GM13976 (cell line): ENCODE measurements at places on chromosomes 2 and 18.

DNA sequence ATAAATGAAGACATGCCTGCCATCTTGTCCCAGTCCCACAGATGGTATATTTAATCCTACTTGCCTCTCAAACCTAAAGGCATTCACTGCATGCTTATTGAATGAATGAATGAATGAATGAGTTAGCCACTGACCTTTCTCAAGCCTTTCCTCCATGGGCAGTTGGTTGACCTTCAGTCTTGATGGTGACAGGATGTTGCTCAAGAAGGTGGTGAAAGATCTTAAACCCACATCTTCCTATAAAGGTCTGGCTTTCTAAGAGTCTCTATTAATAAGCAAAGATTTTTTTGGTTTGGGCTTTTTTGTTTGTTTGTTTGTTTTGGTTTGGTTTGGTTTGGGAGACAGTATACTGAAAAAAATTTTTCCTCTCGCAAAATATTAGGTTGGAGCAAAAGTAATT lies 41.7 kb downstream of the KIAA2012 start:
- no peak for DNase-seq

GRCh38 chr18:36326771-36327170 lies 29.3 kb downstream of the FHOD3 start:
- no peak for DNase-seq

DNA sequence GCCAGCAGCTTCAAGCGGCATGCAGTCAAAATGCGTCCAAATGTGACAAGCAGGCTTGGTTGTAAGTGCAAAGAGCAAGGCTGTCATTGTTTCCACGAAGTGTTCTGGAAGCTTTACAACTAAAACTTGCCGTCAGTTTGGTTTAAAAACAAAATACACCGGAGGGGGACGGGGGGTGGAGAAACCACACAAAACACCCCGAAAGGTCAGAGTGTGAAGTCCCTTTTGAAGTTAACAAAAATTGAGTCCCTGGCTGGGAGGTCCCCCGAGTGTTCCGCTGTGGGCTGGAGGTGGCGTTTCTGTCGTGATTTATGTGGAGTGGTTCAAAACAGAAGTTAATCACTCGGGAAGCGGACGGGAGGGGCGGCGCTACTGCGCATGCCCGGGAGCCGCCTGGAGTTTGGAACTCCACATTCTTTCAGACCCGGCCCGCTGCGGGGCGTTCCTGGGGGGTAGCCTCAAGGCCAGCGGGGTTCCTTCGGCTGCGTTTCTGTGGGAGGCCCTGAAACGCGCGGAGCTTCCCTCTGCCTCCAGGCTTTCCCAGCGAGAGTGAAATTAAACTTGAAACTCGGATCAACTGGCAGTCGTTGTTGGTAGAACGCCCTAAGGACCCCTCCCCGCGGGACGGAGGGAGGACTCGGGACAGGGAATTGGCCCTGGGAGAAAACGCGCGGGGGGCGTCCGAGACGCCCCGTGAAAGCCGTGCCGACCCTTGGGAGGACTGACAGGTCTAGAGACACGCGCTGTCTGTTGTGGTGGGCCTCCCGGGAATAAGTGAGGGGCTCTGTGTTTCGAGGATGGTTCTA lies 1.4 kb downstream of the TGIF1 start:
- DNase-seq = peak; percentile 62

DNA sequence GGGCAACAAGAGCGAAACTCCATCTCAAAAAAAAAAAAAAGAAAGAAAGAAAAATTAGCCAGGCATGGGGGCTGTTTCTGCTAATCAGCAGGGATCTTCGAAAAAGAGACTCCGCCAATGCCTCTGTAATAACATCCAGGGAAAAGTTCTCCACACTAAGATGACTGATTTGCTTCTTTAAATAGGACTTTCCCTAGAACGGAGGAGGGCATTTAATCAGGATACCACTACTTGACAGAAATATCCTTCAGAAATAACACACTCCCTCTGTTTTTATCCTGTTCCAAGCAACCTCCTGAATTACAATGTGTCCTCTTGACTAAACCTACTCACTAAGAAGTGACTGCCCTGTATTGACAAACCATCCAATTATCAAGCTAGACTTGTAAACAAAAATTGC lies 21.7 kb downstream of the REV1 start:
- no peak for DNase-seq

DNA sequence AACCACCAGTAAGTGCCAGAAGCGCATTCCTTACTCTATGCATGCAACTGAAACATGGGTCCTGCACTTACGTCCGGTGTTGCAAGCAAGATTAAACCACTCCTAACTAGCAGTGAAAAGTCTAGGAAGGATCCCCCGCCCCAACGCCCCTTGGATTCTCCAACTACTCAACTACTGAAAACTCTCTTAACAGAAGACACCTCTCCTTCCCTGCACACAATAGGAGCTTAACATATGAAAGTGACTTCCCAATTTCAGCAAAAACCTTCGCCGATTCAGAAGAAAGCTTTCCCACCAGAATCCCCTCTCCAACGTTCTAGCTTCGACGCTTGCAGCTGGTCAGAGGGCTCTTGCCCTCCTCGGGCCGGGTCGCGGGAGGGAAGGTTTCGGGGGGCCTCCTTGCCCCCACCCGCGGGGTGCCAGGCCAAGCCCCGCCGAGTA lies 578 bp downstream of the IWS1 start:
- no peak for DNase-seq

DNA sequence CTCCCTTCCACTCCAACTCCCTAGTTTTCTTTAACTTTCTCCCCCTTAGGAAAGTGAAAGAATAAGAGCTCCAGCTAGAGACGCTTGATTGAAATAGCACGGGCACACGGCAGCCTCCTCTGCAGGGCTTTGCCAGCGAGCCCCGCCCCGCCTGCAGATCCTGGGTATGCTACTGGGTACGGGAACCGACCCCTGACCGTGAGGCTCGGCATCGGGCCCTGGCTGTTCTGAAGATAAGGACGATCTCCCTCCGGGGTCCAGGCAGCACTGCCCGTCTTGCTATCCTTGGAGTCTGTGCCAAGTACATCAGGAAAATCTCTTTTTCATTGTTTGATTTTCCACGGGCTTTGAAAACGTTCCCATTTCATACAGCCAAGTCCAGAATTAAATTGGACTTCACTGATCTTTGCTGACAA lies 284.5 kb downstream of the MTX2 start:
- DNase-seq = peak; percentile 25

DNA sequence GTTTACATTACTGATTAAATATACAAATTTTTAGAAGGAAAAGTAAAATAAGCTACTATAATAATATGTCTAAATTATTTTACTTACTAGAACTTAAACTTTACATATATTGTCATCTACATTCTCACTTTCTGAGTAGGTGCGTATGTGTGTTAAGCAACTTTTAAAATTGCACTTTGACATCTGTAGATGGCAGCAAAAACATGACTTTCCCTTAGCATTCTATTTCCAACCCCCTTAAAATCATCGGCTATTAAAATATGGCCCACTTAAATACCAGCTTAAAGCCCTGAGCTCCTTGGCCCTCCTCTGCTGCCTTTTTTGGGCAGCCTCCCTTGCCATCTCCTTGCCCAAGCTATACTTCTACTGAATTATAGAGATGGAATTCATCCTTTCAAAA lies 78.0 kb downstream of the UPP2 start:
- DNase-seq = no peak

- peak; percentile 45 for DNase-seq
These were observed 15.7 kb downstream of the FAM98A start for GRCh38 chr2:33583194-33583938.

- no peak for DNase-seq
These were observed 248.7 kb upstream of the ATP5MC3 start for GRCh38 chr2:175430236-175430635.

DNA sequence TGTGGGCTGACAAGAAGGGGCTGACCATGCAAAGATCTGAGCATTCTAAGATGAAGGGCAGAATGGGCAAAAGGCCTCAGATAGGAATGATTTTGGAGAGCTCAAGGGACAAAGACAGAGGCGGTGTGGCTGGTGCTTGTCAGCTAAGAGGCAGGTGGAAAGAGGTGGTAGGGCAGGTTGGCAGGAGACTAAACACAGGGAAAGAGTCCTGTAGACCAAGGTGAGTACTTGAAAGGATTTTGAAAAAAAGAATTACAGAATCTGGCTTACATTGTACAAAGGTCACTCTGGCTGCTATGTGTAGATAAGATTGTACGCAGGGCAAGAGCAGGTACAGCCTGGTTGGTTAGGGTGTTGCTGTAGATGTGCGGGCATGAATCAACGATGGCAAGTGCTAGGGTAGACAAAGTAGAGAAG lies 50.6 kb downstream of the STK39 start:
- no peak for DNase-seq

GRCh38 chr18:62331581-62332356 lies 6.7 kb downstream of the TNFRSF11A start:
- no peak for DNase-seq

GRCh38 chr2:240456447-240457222 lies 21.2 kb downstream of the GPC1 start:
- DNase-seq = no peak

GRCh38 chr18:42425025-42425424 lies 470.0 kb downstream of the PIK3C3 start:
- no peak for DNase-seq

GRCh38 chr18:54210463-54210862 lies 14.0 kb downstream of the MBD2 start:
- DNase-seq = no peak

DNA sequence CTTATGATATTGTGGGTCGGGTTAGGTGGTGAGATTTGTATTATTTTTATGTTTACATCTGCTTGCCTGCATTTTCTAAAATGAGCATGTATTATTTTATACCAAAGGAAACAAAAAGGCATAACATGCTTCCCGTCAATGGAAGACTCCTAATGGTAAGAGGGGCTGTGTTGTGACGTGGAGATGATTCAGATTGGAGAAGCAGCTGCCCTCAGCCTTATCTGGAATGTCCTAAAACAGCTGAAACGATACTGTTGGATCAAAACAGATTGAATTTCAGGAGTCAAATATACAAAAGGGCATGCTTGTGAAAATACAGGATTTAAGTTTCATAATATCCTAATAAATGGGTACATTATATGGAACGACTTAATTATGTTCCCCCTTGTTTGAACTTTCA lies 19.0 kb downstream of the DGKD start:
- no peak for DNase-seq

DNA sequence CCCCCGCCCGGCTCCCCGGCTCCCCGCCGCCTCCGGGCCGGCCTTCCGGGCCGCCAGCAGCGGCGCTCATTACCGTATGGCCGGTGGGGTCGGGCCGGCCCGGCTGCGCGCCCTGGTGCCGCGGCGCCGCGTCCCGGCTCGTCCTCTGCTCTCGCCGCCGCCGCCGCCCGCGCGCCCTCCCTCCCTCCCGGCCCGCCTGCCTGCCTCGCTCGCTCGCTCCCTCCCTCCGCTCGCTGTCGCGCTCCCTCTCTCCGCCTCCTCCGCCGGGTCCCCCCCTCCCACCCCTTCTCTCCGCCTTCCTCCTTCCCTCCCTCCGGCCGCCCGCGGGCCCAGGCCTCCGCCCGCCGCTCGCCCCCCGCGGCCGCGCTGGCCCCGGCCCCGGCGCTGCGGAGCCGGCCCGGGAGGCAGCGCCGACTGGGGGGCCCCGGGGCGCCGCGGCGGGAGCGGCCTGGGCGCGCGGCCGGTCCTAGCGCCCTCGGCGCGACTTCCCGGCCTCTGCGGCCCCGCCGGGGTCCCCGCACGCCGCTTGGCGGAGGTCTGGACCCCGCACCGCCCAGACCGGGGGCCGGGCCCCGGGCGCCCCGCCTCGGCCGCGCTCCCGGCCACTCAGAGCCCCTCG lies at the start of gene DNMT3A:
DNMT3A (minus strand) TSS at position 173 of the 619 bp plus-strand sequence. CDS start 27,941 bp downstream, outside the sequence.
- peak; percentile 82 for DNase-seq

GRCh38 chr18:63788447-63789096 lies 13.4 kb downstream of the SERPINB7 start:
- DNase-seq = no peak

DNA sequence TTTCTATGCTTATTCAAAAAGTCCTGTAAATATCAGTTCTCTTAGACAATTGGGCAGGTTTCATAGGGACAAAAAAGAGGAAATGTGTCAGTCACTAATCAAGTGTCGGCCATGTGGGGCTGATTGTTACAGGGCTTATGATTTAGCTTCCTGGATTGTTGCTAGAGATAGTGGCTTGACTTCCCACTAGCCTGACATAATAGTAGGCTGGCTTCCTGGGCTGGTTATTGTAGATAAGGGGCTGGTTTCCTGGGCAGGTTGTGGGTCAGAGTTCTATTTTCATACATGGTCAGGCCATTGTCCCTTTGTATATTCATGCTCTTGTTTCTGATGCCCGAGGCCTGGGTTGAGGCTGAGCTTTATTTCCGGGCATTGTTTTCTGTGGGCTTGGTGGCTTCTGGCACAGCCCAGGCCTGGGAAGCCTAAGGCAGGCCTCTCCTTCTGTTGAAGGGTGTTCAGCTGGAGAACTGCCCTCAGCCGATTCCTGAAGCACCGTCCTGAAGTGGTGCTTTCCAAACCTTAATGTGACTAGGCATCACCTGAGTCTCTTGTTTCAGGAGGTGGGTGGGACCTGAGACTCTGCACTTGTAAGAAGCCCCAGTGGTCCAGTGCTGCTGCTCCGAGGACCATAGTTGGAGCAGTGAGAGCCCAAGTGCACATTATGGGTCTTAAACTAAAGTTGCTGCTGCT lies 37.0 kb downstream of the CD8B2 start:
- no peak for DNase-seq

GRCh38 chr2:211061612-211062296 lies 505.4 kb downstream of the CPS1 start:
- DNase-seq = no peak

DNA sequence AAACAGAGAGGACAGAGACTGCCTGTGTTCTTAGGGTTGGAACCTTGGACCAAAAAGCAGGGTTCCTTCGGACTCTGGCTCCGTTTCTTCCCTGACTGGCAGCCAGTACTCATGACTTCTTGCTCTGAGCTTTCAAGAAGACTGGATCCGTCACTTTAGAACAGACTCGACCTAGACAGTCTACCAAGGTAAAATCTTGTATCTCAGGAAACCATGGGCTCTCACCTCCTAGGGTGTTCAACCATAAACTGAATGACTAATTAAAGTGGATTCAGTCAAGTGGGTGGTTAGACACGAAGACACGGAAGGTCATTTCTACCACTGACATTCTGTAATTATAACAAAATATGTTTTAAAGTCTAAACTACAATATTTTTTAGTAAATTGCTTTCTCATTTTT lies 153.8 kb upstream of the SLC39A10 start:
- DNase-seq = no peak

GRCh38 chr2:229715895-229716507 lies 1.6 kb upstream of the DNER start:
- no peak for DNase-seq

- DNase-seq = peak; percentile 34
These were observed 48.0 kb downstream of the ARHGAP15 start for GRCh38 chr2:143177096-143177786.

DNA sequence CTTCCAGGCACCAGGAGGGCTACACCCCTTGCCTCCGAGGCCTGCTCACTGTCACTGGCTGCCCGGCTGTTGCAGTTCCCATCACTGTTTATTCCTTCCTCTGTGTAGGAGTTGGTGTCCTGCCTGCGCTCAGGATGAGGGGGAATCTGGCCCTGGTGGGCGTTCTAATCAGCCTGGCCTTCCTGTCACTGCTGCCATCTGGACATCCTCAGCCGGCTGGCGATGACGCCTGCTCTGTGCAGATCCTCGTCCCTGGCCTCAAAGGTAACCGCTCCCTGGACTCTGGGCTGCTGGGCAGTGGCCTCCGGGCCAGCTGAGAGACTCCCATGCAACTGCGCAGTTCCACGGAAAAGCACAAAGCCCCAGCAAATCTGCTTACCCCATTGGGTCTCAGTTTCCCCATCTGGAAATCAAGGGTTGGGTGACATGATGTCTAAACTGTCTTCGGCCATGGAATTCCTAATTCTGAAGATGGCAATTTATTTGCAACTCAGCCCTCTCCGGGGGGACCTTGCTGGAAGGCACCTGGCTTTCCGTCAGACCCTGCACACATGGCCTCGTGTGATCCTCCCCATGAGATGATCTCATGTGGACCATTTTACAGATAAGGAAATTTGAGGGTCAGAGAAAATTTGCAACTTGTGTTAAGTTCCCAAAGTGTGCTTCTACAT lies 9.4 kb downstream of the COLEC11 start:
- DNase-seq = peak; percentile 29
